Kidney glomerular epithelial cell (primary cell): ENCODE measurements at places on chromosomes 7 and 10.

GRCh38 chr7:102449136-102449535 lies 15.5 kb downstream of the ALKBH4 start:
- no peak for DNase-seq

- no peak for DNase-seq
Observed at GRCh38 chr10:10976652-10977051, 41.0 kb upstream of the CELF2 start.

DNA sequence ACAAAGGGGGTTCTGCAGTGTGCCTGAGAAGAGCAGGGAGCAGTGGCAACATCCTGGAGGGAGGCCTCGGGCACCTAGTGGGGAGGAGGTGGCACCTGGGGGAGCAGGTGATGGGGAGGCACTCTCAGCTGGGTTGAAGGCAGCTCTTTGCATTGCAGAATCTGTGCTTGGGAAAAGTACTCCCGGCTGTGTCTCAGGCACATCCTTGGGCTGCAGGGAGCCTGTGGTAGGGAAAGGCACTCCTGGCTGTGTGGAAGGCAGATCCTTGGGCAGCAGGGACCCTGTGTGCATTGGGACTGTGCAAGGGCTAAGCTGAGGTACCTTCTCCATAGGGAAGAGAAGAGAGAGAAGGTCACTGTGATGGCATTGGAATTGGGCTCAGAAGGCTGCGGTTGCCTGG lies 52.8 kb upstream of the ANTXRL start:
- DNase-seq, result no peak

GRCh38 chr7:51226916-51227535 lies 89.6 kb downstream of the COBL start:
- no peak for DNase-seq

DNA sequence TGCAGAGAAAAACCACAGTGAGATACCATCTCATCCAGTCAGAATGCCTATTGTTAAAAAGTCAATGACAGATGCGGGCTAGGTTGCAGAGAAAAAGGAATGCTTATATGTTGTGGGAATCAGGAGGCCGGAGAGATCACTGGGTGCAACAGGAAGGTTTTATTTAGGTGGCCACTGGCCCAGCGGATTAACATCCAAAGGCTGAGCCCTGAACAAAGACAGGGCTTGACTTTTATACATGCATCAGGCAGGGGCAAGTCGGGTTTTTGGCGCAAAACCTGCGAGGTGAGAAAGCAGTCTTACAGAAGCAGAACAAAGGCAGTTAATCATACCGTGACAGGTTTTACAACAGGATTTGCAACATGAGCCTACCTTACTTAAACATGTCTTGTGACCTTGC lies 620 bp downstream of the ZNF117 start:
- DNase-seq, result no peak

DNA sequence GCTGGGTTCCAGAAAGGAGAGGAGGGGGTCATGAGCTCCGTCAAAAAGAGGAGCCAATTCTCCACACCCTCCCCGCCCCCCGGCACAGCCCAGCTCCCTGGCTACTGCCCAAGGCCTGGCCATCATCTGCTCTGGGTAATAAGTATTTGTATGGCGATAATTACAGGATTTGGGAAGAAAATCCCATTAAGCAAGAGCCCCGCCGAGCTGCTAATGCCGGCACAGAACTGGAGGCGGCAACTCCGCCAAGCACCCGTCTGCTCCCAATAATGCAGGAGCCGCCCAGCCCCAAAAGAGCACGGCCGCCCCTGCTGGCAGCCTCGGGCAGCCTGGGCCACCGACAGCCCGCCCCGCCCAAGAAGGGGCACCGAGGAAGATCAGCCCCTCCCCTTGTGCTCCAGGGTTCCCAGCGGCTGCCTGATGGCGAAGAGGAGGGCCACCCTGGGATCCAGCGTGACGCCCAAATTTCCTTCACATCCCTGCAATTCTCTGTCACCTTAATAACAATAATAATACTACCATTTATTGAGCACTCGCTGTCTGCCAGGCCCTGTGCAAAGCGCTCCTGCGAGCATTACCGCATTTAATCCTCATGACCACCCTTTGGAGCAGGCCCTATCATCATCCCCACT lies 5.9 kb downstream of the SLIT1 start:
- no peak for DNase-seq

- no peak for DNase-seq
Observed at GRCh38 chr7:21579341-21580072, 36.7 kb downstream of the DNAH11 start.

DNA sequence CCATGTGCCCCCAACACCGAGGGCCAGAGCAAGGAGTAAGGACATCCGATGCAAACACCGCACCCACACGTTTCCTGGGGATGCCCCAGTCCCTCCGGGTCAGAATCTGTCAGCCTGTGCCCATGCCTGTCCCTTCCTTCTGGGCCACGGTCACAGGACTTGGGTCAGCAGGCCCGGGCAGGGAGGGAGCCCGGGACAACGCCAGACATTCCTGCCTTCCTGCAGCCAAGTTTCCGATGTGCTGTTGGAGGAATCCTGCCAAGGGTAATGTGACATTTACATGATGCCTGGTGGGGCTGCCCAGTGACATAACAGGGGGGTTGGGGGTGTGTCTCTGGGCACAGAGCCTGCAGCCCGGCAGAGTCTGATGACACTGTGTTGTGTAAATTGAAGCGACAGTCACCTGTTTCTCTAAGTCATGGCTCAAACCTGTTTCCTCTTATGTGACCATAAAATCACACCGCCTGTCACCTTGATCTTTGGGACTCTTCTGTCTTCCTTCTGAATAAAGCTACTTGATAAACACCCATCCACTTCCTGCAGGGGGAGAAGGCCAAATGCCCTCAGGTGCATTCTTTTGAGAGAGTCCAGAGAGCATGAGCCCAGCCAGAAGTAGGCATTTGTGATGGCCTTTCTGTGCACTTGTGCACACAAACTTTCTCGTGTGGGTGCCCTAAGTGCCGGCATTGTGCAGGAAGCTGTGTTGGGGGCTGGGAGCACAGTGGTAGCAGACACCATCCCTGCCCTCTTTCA lies 175.3 kb upstream of the RHEB start:
- DNase-seq, result no peak

DNA sequence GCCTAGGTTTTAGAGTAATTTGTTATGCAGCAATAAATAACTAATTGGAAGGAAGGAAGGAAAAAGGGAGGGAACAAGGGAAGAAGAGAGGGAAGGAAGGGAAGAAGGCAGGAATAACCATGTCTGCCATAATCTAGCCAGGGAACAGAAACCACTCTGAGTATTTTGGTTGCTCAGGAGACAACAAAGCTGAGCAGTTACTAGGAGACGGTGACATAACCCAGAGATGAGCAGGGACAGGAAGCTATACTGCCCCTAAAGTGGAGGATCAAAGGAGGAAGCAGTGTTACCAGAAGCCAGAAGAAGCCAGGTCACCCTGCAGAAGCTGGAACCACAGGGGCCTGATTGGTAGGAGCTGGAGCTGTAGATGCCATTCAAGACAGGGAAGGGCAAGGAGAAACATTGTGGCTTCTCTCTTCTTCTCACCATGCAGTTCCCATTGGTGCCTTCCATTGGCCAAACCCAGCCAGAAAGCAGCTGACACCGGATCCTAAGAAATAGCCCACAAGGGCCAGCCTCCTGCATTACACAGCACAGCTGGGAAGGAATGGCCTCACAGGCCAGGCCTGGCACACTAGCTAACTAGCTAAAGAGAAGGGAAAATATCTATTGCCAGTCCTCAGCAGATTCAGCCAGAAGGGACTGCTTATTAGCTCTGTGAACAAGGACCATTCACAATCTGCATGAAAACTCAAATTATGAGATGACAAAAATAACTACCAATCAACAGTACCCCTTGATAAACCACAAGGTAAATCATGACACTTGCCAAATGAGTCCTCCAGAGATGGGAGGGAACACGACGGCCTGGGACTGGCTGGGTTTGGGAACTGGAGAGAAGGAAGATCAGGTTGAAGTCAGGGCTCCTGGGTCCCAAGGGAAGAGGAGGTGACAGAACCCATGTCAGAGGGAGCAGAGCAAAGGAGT lies 184.5 kb upstream of the NFE2L3 start:
- DNase-seq, result no peak

GRCh38 chr10:70832852-70833528 lies 17.2 kb downstream of the SGPL1 start:
- peak; percentile 80 for DNase-seq

- peak; percentile 76 for DNase-seq
Observed at GRCh38 chr10:105770524-105771212, 1129.6 kb downstream of the SORCS3 start.

DNA sequence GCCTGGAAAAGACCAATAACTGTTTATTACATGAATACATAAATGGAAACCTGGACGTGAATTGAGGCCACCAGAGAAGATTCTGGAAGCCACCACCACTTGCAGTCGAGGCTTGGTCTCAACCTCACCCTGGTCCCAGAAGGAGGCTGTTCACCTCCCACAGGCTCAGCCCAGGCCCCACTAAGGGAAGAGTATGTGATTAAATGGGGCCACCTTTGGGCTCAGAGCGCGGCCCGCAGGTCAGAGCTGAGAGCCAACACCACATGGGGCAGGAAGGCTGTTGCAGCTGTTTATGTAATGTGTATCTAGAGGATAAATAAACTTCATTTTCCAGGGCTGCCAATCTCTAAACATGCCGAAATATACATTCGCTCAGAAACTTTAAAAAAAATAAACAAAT lies 17.6 kb upstream of the FGFR2 start:
- DNase-seq, result no peak
